Cortex of kidney (tissue), 1 donor: ENCODE measurements at places on chromosomes 5 and 9.

- no peak for DNase-seq
These were observed 9.3 kb downstream of the LIX1 start for GRCh38 chr5:97133101-97133500.

- DNase-seq: no peak
These were observed 240.2 kb upstream of the SEMA6A start for GRCh38 chr5:116814626-116815385.

- DNase-seq: no peak
These were observed 22.4 kb downstream of the SPINK5 start for GRCh38 chr5:148085977-148086705.

DNA sequence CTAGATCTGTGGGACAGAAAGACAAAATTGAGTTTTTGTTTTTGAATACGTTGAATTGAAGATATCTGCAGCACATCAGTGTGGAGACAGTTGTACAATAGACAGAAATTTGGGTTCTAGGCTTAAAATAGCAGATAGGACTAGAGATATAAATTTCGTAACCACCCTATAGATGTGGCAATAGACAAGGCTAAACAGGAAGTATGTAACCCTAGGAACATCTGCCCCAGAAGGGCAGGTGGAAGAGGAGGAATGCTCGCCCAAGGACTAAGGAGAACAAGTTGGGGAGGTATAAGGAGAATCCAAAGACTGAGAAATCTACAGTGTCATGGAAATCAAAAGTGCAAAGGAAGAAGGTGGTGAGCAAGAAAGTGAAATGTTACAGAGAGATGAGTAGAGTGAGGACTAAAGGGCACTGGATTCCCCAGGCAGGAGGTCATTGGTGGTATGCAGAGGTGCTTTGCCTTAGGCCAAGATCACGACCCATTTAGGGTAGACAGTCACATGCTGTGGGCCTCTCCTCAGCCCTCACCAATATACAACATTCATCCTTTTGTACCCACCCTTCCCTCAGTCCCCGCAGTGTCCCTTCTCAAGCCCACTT is 109.1 kb upstream of the ELL2 start:
- DNase-seq: no peak

- DNase-seq: no peak
These were observed 2.4 kb upstream of the IL7R start for GRCh38 chr5:35854248-35854647.

- no peak for DNase-seq
These were observed 48.7 kb downstream of the ANKDD1B start for GRCh38 chr5:75659791-75660450.

DNA sequence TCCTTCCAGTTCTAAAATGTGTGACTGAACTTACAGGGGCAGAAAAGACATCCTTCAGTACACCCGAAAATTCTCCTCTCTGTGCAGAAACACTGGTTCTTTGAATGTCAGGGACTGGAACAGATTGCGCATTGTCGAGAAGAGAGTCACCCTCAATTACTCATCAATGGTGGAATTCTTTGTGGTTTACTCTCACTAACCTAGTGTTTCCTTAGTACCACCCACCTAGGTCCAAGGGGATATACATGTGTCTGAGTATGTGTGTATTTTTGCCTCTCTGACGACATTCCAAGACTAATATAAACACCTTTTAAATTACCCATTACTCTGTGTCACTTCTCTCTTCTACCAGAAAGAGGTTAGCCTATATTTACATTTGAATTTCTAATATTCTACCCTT is 660.8 kb downstream of the TLE1 start:
- no peak for DNase-seq

DNA sequence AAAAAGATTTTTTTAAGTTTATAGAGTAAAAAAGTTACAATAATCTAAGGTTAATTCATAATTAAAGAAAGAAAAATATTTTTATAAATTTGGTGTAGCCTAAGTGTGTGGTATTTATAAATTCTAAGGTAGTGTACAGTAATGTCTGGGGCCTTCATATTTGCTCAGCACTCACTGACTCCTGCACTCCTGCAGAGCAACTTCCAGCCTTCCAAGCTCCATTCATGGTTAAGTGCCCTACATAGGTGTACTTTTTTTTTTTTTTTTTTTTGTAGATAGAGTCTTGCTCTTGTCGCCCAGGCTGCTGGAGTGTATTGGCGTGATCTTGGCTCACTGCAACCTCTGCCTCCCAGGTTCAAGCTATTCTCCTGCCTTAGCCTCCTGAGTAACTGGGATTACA is 10.1 kb downstream of the ACOT12 start:
- DNase-seq: no peak

GRCh38 chr5:139806726-139807646 is 11.4 kb downstream of the PSD2 start:
- no peak for DNase-seq

- DNase-seq: no peak
These were observed 187.7 kb downstream of the TLE4 start for GRCh38 chr9:79759460-79759859.

- no peak for DNase-seq
These were observed 339.7 kb downstream of the NTRK2 start for GRCh38 chr9:85009251-85009650.

DNA sequence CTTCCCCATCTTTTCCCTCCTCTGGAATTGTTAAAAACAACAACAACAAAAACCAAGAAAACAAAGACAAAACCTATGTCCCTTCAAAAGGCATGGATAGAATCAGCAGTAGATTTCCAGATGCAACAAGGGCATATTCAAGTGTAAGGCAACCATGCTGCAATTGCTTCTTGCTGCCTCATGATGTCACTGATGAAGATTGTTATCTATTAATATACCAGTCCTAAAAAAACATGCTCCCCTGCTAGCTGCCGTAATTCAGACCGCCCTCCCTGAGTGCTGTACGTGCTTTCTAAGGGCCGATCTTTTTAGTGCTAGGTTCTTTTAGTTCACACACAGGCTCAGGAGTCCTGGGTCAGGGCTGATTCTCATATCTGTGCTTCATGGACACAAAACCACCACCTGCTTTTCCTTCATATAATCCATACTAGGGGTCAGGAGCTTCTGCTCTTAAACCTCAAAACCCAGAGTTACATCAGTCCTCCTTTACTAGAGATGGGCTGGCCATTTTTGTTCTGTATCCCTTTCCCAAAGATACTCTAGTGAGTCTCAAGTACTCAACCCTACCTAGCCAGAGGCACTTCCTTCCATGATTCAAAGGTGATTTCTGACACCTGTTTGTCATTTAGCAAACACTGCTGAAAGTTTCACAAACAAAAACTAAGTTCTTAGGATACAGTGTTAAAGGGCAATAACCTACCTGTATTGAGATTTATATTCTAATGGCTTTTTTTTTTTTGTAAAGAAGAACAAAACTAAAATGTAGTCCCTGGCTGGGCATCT is 82.1 kb downstream of the GIN1 start:
- DNase-seq: no peak

DNA sequence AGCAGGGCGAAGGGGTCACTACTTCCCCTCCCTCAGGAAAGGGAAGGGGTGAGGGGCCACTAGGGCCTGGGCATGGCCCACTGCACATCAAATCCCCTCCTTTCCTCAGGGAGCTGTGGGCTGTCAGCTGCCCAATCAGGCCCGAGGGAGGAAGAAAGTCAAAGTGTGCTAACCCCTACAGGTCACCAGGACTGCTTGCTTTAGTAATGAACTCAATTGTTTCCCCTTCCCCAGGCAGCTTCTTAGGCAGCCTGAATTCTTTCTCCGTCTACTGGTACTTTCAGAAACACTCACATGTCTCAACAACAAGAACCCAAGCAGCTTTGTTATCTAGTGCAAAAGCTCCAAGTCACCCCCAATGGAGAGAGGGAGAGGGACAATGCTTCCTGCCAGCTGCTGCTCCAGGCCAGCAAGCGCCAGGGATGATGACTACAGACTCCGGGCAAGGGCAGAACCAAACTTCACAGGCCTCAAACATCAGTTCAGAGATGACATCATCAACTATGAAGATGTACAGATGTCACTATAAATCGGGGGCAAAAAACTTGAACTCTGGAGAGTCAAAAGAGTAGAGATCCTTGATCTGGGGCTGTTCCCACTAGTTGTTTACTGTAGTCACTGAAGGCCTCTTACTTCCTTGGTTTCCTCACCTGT is 100.7 kb downstream of the SLIT3 start:
- no peak for DNase-seq

GRCh38 chr9:93669958-93670207 is 93.5 kb downstream of the PHF2 start:
- DNase-seq: no peak

- no peak for DNase-seq
These were observed 21.1 kb upstream of the NOTCH1 start for GRCh38 chr9:136566901-136567300.

- no peak for DNase-seq
These were observed 153.4 kb upstream of the ADAMTS19 start for GRCh38 chr5:129306725-129307124.

DNA sequence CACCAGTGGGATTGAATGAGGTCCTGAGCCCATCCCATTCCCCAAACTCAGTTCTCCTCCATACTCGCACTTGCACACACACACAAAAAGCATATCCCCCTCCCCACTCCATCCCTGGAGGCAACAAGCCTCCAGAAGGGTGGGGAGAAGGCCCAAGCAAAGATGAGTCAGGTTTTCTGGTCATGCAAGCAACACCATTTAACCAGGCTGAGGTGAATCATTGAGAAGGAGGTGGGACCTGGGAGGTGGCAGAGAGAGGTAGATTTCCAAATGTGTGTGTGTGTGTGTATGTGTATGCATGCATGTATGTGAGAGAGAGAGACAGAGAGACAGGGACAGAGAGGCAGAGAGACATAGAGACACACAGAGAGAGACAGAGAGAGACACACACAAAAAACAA is 185.2 kb upstream of the TRIM32 start:
- no peak for DNase-seq

- DNase-seq: no peak
These were observed 57.7 kb downstream of the NREP start for GRCh38 chr5:111699324-111699723.

- no peak for DNase-seq
These were observed 144.3 kb upstream of the PIK3R1 start for GRCh38 chr5:68071282-68071632.

- DNase-seq: no peak
These were observed 76.8 kb downstream of the TMEM167A start for GRCh38 chr5:83000428-83000827.

DNA sequence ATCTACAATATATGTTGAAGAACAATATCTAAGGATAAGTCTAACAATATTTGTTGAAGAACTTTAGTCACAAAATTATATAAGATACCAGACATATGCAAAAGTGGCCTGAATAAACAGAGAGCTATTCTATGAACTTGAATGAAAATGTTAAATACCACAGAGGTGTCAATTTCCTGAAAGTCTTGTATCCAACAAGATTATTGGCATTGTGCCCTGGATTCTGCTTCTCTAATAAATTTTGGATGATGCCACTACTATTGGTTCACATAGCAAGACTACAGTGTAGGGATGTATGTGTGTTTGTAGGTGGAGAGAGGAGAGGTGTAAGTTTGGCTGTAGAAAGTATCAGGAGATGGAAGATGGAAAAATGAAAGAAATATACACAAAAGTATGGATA is 731.8 kb upstream of the RGMB start:
- no peak for DNase-seq

DNA sequence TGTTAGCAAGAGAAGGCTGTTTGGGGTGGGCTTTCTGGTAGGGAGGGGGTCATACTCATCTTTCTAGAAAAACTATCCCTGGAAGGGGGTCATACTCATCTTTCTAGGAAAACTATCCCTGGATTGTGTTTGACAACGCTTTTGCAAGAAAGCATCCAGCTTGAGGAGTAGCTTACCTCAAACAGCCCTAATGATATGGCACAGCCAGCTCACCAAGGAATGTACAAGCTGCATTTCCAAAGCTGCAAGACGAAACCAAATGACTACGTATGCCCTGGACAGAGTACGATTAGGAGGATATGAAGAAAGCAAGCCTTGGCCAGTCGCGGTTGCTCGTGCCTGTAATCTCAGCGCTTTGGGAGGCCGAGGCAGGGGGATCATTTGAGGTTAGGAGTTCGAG is 63.4 kb downstream of the KLF4 start:
- no peak for DNase-seq

DNA sequence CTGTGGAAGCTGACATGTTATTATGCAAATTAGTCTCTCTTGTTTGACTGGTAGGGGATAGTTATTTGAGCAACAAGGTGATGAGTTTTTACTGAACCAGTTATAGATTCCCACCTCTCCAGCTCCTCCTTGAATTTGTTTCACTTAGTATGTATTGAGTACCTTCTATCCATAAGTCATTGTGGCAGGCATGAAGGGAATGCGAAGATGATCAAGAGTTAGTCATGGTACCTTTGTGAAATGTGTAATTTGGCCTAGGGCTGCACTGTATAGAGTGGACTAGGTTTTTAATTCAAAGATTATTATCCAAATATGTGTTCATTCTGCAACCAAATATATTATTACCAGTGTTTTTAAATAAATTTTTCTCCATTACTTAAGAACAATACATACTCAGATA is 110.1 kb downstream of the HACD4 start:
- no peak for DNase-seq

DNA sequence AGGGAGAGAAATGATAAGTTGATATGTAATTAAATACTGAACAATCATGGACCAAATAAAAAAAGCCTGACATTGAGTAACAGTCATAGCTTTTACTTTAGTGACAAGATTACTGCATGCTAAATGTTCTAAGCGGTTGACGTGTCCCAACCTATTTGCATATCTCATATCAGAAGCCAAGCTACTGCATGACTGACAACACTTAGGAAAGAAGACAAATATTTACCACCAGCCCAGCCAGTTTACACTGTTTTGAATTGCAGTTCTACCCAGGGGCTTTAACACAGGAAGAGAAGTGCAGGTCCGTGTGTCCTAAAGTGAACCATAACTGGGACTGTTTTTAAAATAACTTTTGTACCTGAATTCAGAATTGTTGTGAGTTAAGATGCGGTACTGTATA is 219.9 kb downstream of the PRDM9 start:
- DNase-seq: no peak

GRCh38 chr5:154203798-154204578 is 13.5 kb downstream of the GALNT10 start:
- DNase-seq: no peak

DNA sequence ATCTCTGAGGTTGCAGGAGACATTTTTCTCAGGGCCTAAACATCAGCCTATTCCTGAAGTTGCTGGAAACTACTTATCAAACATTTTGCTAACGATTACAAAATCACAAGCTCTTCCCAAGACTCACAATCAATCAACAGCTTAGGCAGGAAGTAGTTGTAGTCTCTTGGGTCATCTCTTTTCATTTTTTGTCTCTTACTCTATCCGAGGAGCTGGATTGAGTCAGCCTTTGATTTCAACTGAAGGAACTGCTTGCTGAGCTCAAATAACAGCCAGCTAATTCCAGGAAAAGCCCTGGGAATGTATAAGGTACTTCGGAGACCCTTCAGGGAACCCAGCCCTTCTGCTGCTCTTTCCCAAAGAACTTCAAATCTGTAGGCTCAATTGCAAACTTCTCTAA is 398.9 kb downstream of the PLK2 start:
- no peak for DNase-seq

- no peak for DNase-seq
These were observed 8.5 kb downstream of the PRR7 start for GRCh38 chr5:177455036-177455660.

- DNase-seq: no peak
These were observed 574 bp downstream of the SLC35A4 start for GRCh38 chr5:140565024-140565779.

GRCh38 chr5:147190331-147190730 is 44.5 kb upstream of the STK32A start:
- DNase-seq: no peak
